Left ventricle myocardium inferior (tissue), 1 donor: ENCODE measurements at places on chromosomes 12 and 14. TPM values are rescaled to one million over a fixed set of nuclear protein-coding genes. Genes with fewer than 3 reads are reported as not detected.

TMEM233 gene
- total RNA-seq: 0.11 TPM

CLEC1A gene
- total RNA-seq: 2.4 TPM

GUCY2C gene
- total RNA-seq: 0.11 TPM

TAS2R19 gene
- 0.38 TPM for total RNA-seq

MSRB3 gene
- 125 TPM for total RNA-seq

DPF3 gene
- total RNA-seq: 37.7 TPM

PTCSC3 gene
- not detected for total RNA-seq

RHOJ gene
- 14.6 TPM for total RNA-seq

CSRP2 gene
- 22.8 TPM for total RNA-seq

SYNE2 gene
- total RNA-seq: 186 TPM

KCNC2 gene
- not detected for total RNA-seq

ASCL4 gene
- total RNA-seq: not detected

PTPRR gene
- 1.3 TPM for total RNA-seq

KRT3 gene
- not detected for total RNA-seq

GPR132 gene
- 1.0 TPM for total RNA-seq

TAS2R31 gene
- total RNA-seq: 0.88 TPM

LTBP2 gene
- total RNA-seq: 26.5 TPM

GPRC5D gene
- total RNA-seq: not detected

NYNRIN gene
- 8.0 TPM for total RNA-seq

TPPP2 gene
- 1.6 TPM for total RNA-seq

GCH1 gene
- total RNA-seq: 1.7 TPM
